ENCODE measurements at places on chromosomes 1 and 21. TPM values are rescaled to one million over a fixed set of nuclear protein-coding genes. Genes with fewer than 3 reads are reported as not detected.
A peak's percentile ranks its signal among the peaks of the same experiment; 100 is the strongest.

DNA sequence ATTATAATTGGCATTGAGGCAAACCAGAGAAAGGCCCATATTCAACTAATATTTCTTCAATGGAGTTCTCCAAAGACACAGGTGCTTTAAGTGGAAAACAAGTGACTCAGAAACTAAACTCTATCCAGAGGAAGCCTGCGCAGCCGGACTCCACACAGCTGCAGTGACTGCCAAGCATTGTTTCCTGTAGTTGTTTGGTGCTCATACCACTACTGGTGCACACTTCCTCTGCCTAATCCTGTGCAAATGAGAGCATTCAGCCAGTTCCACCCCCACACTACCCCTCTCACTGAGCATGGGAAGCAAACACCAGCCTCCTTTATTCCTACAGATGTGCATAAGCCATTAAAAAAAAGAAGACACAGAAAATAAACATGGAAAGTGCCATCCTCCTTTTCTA lies 102.9 kb downstream of the VAV3 start:
- DNase-seq, result no peak
- H3K36me3 ChIP-seq, result no peaks in the 10 kb centered on the region
- H3K27ac ChIP-seq, result no peak overlapping the region
- H3K4me3 ChIP-seq, result no peak overlapping the region
- H3K4me1 ChIP-seq, result no peaks in the 10 kb centered on the region

- DNase-seq, result no peak
- peaks cover 11% of the 10 kb centered on the region for H3K4me1 ChIP-seq
- no peaks in the 10 kb centered on the region for H3K27me3 ChIP-seq
- H3K4me3 ChIP-seq, result no peak overlapping the region
- H3K27ac ChIP-seq, result peak overlapping the region; percentile 14
Measured at GRCh38 chr1:150109586-150109985, 40.1 kb upstream of the PLEKHO1 start.

Gene LORICRIN
- total RNA-seq, result not detected

DNA sequence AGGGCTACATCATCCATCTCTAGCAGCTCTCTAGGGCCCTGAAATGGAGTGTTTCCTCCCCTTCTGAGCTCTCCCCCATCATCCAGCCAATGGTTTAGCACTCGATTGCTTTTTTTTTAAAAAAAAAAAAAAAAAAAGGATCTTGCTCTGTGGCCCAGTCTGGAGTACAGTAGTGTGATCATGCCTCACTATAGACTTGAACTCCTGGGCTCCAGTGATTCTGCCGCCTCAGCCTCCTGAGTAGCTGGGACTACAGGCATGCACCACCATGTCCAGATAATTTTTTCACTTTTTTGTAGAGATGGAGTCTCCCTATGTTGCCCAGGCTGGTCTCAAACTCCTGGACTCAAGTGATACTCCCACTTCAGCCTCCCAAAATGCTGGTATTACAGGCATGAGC lies 12.1 kb upstream of the ITPKB start:
- H3K36me3 ChIP-seq, result no peaks in the 10 kb centered on the region
- no peak overlapping the region for H3K4me3 ChIP-seq
- H3K27me3 ChIP-seq, result no peaks in the 10 kb centered on the region
- DNase-seq, result no peak
- no peaks in the 10 kb centered on the region for H3K4me1 ChIP-seq

Gene SELENBP1
- 413 TPM for total RNA-seq

DNA sequence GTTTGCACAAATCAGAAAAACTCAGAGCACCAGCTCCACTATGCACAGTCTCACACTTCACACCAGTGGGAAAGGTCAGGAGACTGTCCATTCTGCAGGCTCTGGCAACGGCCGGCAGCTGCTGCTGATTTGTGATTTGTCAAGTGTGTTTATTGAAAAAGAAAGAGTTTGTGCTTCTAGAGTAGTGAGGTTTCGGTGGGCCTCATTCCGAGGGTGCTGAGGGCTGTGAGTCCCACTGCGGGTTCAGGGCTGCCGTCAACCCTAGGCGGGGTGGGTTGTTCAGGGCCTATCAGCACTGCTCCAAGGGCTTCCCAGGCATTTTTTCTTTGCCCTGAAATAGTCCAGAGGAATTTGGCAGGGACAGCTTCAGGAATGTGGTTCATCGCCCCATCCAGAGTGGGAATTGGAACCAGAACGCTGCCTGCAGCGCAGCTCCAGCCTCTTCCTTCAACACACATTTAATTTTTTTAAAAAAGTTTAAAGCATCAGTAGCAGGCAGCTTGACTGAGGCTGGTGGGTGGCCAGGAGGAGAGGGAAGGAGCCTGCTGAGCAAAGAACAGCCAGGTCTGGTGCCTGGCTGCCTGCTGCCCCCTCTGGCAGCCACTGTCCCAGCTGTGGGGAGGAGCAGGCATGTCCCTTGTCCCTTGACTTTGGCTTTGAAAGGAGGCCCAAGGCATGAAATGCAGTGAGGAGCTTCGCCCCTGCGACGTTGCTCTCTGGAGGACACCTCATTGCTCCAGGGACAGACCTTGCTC lies 19.7 kb downstream of the STUM start:
- H3K27ac ChIP-seq, result no peak overlapping the region
- H3K36me3 ChIP-seq, result no peaks in the 10 kb centered on the region
- H3K4me3 ChIP-seq, result no peak overlapping the region

- peak; percentile 80 for DNase-seq
- no peak overlapping the region for H3K27ac ChIP-seq
- no peaks in the 10 kb centered on the region for H3K4me1 ChIP-seq
- no peaks in the 10 kb centered on the region for H3K27me3 ChIP-seq
- H3K4me3 ChIP-seq, result no peak overlapping the region
- no peaks in the 10 kb centered on the region for H3K36me3 ChIP-seq
Measured at GRCh38 chr1:26145041-26145959, 13.6 kb upstream of the FAM110D start.

- no peaks in the 10 kb centered on the region for H3K27me3 ChIP-seq
- no peak overlapping the region for H3K27ac ChIP-seq
- H3K4me3 ChIP-seq, result no peak overlapping the region
- no peaks in the 10 kb centered on the region for H3K36me3 ChIP-seq
Measured at GRCh38 chr21:29549614-29550013, 250.9 kb downstream of the BACH1 start.

DNA sequence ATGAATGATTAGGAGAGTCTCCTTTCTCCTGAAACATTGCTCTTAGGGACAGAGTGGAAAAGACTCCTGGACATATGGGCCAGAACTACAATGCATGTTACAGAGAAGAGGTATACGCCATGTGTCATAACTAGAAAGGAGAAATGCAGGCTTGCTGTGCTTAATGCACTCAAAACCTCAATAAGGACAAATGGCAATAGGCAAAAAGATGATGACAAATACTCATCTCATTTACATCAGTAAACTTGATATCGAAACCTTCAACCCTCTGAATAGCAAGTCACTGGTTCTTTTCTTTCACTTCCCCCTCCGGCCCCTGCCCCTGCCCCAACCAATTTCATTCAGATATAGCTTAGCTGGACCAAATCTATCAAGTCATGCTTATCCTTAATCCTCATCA lies 1.9 kb upstream of the GPR88 start:
- H3K27ac ChIP-seq, result no peak overlapping the region
- no peaks in the 10 kb centered on the region for H3K36me3 ChIP-seq
- no peak for DNase-seq
- H3K27me3 ChIP-seq, result peaks cover 35% of the 10 kb centered on the region
- peaks cover 35% of the 10 kb centered on the region for H3K4me1 ChIP-seq

Gene COL9A2
- total RNA-seq, result 7.6 TPM

Gene OR6K3
- total RNA-seq, result 2.2 TPM

Gene SPRR5
- not detected for total RNA-seq

- H3K27me3 ChIP-seq, result no peaks in the 10 kb centered on the region
- DNase-seq, result no peak
- no peak overlapping the region for H3K27ac ChIP-seq
Measured at GRCh38 chr21:43867948-43868347, 2.9 kb downstream of the AGPAT3 start.

Gene EFNA4
- total RNA-seq, result 7.4 TPM

GRCh38 chr21:26834181-26834905 lies 10.9 kb downstream of the ADAMTS1 start:
- H3K27ac ChIP-seq, result no peak overlapping the region
- H3K27me3 ChIP-seq, result no peaks in the 10 kb centered on the region
- H3K4me1 ChIP-seq, result peaks cover 16% of the 10 kb centered on the region
- no peak overlapping the region for H3K4me3 ChIP-seq
- DNase-seq, result no peak
- H3K36me3 ChIP-seq, result peaks cover 31% of the 10 kb centered on the region

DNA sequence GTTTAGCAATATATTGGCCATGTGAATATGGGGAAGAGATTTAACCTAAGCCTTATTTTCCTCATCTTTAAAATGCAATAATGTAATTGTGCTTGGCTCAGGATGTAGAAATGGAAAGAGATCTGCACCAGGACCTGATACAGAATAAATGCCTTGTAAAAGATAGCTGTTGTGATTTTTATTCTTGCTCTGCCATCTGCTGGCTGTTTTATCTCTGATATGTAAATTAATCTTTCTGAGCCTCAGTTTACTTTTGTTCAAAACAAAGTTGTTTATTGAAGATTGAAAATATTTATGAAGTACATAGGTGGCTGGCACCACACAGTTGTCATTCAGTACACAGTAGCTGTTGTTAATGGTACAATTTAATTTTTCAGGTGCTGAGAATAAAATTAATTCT lies 21.9 kb downstream of the ZYG11B start:
- H3K4me3 ChIP-seq, result no peak overlapping the region
- H3K27me3 ChIP-seq, result no peaks in the 10 kb centered on the region
- DNase-seq, result no peak
- H3K4me1 ChIP-seq, result peaks cover 39% of the 10 kb centered on the region

Gene CSF3R
- total RNA-seq, result 214 TPM

DNA sequence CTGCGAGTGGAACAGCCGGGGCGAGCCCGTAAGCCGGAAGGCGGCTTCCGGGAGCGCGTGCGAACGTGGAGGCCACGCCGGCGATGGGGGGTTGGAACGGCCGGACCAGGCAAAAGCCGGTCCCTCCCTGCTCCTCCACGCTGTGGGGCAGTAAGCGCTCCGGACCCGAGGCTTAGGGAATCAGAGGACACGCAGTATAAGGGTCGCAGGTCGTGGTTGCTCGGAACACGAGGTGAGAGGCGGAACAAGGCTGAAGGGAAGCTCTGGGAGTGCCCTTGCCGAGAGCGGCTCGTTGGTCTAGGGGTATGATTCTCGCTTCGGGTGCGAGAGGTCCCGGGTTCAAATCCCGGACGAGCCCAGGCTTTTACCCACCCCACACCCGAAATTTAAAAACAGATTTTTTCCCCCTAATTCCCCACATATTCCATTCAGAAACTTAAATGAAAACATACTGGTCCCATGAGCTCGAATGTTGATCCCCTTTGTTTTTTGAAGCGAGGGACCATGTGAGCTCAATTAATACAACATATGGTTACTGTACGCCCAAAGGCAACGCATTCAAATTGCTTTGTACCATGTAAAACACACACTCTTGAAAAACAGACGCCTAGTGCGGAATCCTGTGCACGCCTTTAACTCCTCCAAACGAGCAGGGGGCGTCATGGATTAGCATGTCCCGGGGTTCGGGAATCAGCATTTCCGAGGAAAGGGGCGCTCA lies 7.2 kb upstream of the MPZL1 start:
- DNase-seq, result peak; percentile 91
- peak overlapping the region; percentile 68 for H3K4me3 ChIP-seq
- peaks cover 14% of the 10 kb centered on the region for H3K4me1 ChIP-seq
- H3K36me3 ChIP-seq, result no peaks in the 10 kb centered on the region

- H3K36me3 ChIP-seq, result no peaks in the 10 kb centered on the region
- H3K4me1 ChIP-seq, result no peaks in the 10 kb centered on the region
- no peaks in the 10 kb centered on the region for H3K27me3 ChIP-seq
- no peak overlapping the region for H3K4me3 ChIP-seq
Measured at GRCh38 chr1:86201311-86201710, 44.7 kb upstream of the COL24A1 start.

DNA sequence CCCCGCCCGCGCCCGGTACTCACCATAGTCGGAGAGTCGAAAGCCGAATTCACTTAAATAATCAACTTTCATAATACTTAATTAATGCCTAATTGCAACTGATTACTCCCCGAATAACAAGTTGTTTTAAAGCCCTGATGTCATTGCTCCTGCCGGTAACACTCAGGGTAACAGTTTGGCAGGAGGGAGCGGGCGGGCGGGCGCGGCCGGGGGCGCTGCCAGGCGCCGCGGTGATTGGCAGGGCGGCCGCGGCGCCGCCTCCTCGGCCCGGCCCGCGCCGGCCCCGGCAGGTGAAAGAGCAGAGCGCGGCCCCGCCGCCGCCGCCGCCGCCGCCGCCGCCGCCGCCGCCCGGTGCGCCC lies 102.2 kb downstream of the CASZ1 start:
- H3K27ac ChIP-seq, result peak overlapping the region; percentile 93
- H3K4me3 ChIP-seq, result peak overlapping the region; percentile 78
- DNase-seq, result no peak
- H3K27me3 ChIP-seq, result no peaks in the 10 kb centered on the region
- H3K4me1 ChIP-seq, result peaks cover 62% of the 10 kb centered on the region

GRCh38 chr1:10489291-10490055 lies 14.7 kb downstream of the PEX14 start:
- H3K36me3 ChIP-seq, result peaks cover 4% of the 10 kb centered on the region
- no peak overlapping the region for H3K4me3 ChIP-seq
- peaks cover 4% of the 10 kb centered on the region for H3K4me1 ChIP-seq
- no peak for DNase-seq
- H3K27me3 ChIP-seq, result no peaks in the 10 kb centered on the region
